ENCODE measurements at places on chromosomes 7 and 10.

GRCh38 chr7:41948503-41948902 lies 245.6 kb upstream of the INHBA start:
- no peak for DNase-seq

DNA sequence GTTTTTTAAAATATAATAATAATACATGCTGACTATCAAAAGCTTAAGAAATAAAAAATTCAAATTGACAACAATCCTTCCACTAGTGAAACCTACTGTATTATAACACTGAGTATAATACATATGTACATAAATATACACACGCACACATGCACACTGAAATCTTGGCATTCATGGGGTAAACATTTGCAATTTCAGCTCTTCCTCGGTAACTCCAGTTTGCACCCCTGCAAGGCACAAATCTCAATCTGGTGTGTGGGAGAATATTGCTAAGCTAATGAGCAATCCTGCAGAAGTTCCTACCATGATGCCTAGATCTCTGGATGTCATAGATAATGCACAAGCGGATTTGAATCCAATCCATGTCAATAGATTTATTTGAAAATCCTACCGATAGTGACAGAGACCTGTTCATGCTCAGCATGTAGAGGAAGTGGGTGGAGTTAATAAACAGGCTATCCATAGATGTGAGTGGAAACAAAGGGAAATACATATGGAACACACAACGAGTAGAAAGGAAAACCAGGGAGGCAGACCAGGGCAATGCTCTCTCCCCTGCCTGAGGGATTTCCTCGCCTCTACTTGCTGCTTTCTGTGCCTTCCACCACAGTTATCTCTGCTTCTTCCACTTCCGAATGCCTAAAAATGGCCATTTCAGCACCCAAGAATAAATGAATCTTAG lies 38.1 kb upstream of the LANCL2 start:
- DNase-seq: no peak

- no peak for DNase-seq
Observed at GRCh38 chr10:131436458-131436857, 124.9 kb upstream of the TCERG1L start.

DNA sequence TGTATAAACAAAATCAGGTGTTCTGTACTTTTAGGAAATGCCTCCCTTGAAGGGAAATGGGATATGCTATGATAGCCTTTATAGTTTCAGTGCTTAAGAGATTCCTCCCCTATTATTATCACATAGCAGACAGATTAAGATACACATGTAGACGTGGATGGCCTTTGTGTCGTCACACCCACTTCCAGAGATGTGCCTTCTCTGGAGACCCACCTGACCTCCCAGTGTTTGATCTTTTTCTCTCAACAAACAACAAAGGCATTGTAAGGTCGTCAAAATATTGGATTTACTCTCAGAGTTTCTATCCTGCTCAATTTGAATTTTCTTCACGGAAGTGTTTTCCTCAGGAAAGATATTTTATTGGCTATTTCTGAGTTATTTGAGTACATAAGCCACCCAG lies 25.7 kb upstream of the C1GALT1 start:
- no peak for DNase-seq

DNA sequence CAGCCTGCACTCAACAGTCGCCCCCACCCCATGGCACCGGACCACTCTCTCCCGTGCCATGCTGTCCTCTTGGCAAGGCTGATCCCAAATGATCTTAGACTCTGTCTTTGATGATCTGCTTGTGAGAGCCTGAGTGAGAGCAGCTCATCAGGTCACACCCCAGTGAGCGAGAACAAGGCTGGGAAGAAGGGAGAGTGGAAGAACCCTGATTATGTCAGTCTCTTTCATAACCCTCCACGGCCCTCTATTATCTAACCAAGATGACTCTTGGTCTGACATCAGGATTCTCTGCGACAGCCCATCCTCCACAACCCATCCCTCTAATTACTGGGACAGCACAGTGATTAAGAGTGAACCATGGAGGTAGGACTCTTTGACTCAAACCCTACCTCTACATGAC lies 53.1 kb upstream of the C7orf33 start:
- DNase-seq: no peak

DNA sequence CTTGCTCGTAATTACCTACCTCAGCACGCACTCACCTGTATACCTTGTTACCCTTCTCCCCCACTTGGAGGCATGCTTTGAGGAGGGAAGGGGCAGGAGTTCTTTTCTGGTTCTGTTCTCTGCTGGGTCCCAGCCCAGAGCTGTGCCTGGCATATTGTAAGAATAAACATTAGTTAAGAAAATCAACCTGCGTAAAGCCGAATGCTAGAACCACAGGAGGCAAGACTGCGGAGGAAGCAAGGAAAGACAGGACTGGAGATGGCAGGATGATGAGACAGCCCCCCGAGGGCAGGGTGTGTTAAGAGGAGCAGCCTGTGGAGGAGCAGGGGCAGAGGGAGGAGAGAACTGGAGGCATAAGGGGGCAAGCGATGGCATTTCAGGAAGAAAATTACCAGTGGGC lies 9.5 kb downstream of the C10orf53 start:
- no peak for DNase-seq
